ENCODE measurements at places on chromosomes 1 and 21.
A peak's percentile ranks its signal among the peaks of the same experiment; 100 is the strongest.

DNA sequence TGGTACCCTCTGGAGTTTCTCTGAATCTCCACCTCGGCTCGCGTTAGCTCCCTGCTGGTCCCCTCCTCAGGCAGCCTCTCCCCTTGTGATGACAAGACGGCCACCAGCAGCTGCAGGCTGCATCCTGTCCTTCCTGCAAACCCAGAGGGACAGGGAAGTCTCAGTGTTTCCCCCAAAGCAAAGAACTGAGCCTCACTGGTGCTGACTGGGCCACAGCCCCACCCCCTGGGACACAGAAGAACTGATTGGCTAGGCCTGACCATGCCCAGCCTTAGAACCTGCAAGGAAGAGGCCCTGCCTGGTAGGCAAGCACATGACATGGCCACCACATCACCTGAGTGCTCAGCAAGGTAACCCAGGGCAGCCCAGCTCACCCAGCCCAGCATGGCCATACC is 34.6 kb downstream of the TMEM51 start:
- DNase-seq, result no peak

DNA sequence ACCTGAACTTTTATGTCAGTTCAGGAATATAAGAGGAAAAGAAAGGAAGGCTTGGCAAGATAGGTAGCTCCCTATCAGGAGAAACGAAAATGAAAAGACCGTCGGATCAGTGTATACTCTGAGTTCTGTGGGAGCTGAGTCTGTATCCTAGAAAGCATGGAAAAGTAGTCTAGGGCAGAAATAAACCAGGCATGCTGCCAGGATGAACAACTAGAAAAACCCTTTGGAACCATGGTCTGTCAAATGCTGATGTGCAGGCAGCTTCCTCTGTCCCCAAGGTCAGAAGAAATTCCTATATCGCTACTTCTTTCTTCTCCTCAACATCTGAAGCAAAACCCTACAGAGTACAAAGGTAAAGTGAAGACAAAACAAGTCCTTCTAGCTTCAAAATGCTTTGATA is 268.8 kb downstream of the ST6GALNAC3 start:
- DNase-seq, result no peak

DNA sequence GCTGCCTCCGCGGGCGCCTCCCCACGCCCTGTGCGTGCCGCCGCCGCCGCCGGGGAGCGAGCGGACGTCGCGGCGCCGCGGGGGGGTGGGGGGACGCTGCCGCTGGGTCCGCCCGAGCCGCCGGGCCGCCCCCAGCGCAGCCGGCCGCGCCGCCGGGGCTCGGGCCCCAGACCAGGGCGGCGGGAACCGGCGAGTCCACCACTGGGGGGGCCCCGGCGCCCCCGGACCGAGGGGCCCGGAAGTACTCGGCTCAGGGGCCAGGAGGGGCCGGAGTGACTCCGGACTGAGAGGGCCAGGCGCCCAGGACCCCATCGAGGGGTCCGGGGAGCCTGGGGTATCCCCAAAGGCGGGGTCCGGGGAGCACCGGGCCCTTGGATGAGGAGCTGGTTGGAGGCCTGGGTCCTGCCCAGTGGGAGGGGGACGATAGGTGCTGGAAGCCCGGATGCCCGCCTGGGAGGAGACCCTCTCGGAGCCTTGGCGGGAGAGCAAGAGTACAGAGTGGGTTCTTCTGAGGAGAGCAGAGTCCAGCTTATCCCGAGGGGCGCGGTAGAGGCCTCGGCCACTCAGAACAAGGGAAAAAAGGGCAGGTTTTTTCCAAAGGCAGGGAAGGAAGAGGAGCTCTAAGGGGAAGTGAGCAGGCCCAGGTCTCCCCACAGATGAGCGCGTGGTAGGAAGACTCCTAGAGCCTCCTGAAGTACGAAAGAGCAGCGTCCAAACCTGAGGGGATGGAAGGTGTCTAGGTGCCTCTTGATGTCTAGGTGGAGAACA is 556 bp downstream of the GMEB1 start:
- peak; percentile 89 for DNase-seq

- no peak for DNase-seq
Observed at GRCh38 chr1:81004011-81004410, 796.7 kb upstream of the ADGRL2 start.

DNA sequence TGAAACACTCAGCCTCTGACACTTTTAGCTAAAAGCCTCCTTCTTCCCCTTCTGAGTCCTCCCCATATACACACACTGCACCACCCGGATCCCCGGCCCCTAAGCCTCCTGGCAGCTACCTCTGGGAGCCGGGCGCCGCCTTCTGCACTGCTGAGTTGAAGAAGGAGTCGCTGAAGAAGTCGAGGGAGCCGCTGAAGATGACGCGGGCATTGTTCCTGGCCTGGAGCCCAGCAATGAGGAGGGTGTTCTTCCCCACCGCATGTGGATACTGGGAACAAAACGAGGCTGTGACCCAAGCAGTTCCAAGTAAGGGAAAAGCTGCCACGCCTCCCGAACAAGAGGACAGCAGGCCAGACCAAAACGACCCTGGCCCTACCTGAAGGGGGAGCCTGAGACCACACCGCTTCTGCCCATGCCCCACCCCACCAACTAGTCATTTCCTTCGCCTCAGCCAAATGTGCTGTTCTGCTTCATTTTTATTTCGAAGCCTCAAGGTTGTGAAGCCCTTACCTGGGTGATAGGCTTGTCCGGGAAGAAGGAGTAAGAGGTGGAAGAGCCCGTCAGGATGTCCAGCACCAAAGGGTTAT is 7.0 kb downstream of the DDOST start:
- DNase-seq, result no peak

All from NCI-H345 (cell line).